Fibroblast of lung (primary cell): ENCODE measurements at places on chromosomes 5 and 9. TPM values are rescaled to one million over a fixed set of nuclear protein-coding genes. Genes with fewer than 3 reads are reported as not detected.

The SURF1 gene
- total RNA-seq, result 22.6 and 27.9 TPM in 2 replicates

The PIP5K1B gene
- under 0.01 TPM in 2 replicates for total RNA-seq

The PCDHGB6 gene
- total RNA-seq, result 3.9 and 4.3 TPM in 2 replicates

The COL5A1 gene
- 63.7 and 72.8 TPM in 2 replicates for total RNA-seq

The ADAMTSL2 gene
- under 0.01 TPM in 2 replicates for total RNA-seq

The GAPT gene
- not detected in 2 replicates for total RNA-seq

The FAM163B gene
- not detected in 2 replicates for total RNA-seq

The FKBP15 gene
- 12.8 and 21.0 TPM in 2 replicates for total RNA-seq

The FOXD4 gene
- 0.17 and 0.26 TPM in 2 replicates for total RNA-seq

GRCh38 chr5:64451551-64451950 is 54.3 kb upstream of the RGS7BP start:
- no peaks in the 10 kb centered on the region for H3K27me3 ChIP-seq
- H3K36me3 ChIP-seq, result no peaks in the 10 kb centered on the region
- no peak for DNase-seq
- no peak overlapping the region for H3K4me3 ChIP-seq
- H3K27ac ChIP-seq, result no peak overlapping the region

GRCh38 chr5:157568222-157568621 is 7.4 kb downstream of the ADAM19 start:
- no peak for DNase-seq
- no peaks in the 10 kb centered on the region for H3K27me3 ChIP-seq
- H3K36me3 ChIP-seq, result peaks cover 7% of the 10 kb centered on the region
- H3K4me3 ChIP-seq, result no peak overlapping the region
- H3K27ac ChIP-seq, result no peak overlapping the region

- DNase-seq, result no peak
- no peaks in the 10 kb centered on the region for H3K36me3 ChIP-seq
- H3K27me3 ChIP-seq, result no peaks in the 10 kb centered on the region
Observed at GRCh38 chr9:27353474-27354229, 56.7 kb upstream of the EQTN start.

- no peak overlapping the region for H3K27ac ChIP-seq
- no peaks in the 10 kb centered on the region for H3K36me3 ChIP-seq
- peaks cover 7% of the 10 kb centered on the region for H3K4me1 ChIP-seq
Observed at GRCh38 chr5:132751444-132751843, 4.2 kb downstream of the CCNI2 start.

- no peak for DNase-seq
- H3K4me3 ChIP-seq, result no peak overlapping the region
- H3K4me1 ChIP-seq, result no peaks in the 10 kb centered on the region
- no peaks in the 10 kb centered on the region for H3K27me3 ChIP-seq
- H3K27ac ChIP-seq, result no peak overlapping the region
Observed at GRCh38 chr9:95595721-95596295, 79.0 kb upstream of the PTCH1 start.

- no peaks in the 10 kb centered on the region for H3K27me3 ChIP-seq
- no peak for DNase-seq
- no peaks in the 10 kb centered on the region for H3K4me1 ChIP-seq
- no peak overlapping the region for H3K4me3 ChIP-seq
- no peak overlapping the region for H3K27ac ChIP-seq
Observed at GRCh38 chr9:7405924-7406604, 393.5 kb downstream of the DMAC1 start.

DNA sequence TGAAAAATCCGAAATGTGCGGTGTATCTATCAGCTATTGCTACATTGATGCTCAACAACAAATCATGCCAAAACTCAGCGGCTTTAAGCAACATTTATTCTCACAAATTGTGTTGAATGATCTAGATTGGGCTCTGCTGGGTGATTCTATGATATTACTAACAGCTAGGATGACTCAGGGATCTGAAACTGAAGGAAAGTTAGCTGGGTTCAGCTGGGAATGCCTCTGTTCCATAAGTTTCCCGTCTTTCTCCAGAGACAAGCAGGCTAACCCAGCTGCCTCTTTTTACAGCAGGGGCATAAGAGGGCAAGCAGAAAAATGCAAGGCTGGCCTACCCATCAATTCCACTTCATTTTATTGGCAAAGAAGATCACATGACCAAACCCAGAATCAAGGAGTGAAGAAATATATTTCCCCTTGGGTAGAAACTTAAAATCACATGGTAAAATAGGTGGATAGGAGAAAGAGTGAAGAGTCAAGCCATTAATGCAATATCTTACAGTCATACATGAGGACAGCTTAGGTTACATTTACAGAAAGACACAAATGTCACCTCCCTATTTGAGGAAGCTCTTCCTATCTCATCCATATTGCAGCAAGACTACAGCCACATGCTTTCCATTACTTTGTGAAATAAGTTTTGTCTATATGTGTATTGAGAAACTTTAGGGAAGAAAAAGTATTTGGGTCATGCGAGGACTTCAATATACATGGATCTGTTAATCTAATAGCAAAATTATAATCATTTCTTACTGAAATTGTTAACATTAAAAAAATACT is 30.8 kb downstream of the IL7R start:
- H3K4me1 ChIP-seq, result peaks cover 10% of the 10 kb centered on the region
- no peaks in the 10 kb centered on the region for H3K27me3 ChIP-seq
- no peak overlapping the region for H3K27ac ChIP-seq
- no peak overlapping the region for H3K4me3 ChIP-seq

- H3K4me1 ChIP-seq, result peaks cover 18% of the 10 kb centered on the region
- peak overlapping the region; percentile 74 for H3K27ac ChIP-seq
- no peaks in the 10 kb centered on the region for H3K27me3 ChIP-seq
- H3K4me3 ChIP-seq, result no peak overlapping the region
- DNase-seq, result peak; percentile 80
Observed at GRCh38 chr5:53397845-53398244, 82.6 kb upstream of the FST start.

DNA sequence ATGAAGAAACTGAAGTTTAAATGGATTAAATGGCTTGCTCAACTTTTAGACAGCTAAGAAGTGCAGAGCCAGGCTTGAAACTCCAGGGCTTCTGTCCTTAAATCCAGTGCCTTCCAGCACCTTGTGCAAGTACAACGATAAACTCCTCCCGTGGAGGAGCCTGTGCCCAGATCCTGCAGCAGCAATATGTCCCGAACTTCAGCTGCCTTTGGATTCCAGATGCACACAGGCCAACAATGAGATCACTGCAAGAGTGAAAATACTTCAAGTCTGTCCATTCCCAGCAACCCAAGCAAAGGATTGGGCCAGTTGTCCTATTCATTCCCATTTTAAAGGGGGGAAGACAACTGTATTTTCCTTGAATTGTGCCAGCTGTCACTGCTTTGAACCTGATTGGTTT is 199.6 kb downstream of the CRB2 start:
- H3K27ac ChIP-seq, result no peak overlapping the region
- H3K27me3 ChIP-seq, result no peaks in the 10 kb centered on the region
- no peak for DNase-seq
- H3K36me3 ChIP-seq, result peaks cover 2% of the 10 kb centered on the region

DNA sequence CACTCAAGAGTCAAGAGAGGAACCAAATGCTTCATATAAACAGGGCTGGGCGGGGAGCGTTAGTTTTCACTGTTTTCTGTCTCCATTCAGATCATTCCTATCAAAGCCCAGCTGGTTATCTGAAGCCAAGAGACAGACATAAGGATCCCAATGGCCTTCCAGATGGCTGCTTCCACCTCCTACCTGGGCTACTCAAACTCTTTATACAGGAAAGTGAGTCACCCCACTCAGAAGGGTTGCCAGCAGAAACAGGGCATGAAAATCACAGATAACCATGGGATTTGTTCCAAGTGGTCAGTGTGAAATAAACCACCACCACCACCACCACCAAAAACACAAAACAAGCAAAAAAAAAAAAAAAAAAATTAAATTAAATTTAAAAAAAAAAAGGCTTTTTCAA is 5.5 kb downstream of the PRSS3 start:
- H3K27ac ChIP-seq, result no peak overlapping the region
- H3K36me3 ChIP-seq, result no peaks in the 10 kb centered on the region
- no peaks in the 10 kb centered on the region for H3K27me3 ChIP-seq
- peak; percentile 34 for DNase-seq
- no peaks in the 10 kb centered on the region for H3K4me1 ChIP-seq

- peaks cover 10% of the 10 kb centered on the region for H3K4me1 ChIP-seq
- H3K27me3 ChIP-seq, result no peaks in the 10 kb centered on the region
- no peak overlapping the region for H3K4me3 ChIP-seq
- H3K36me3 ChIP-seq, result peaks cover 1% of the 10 kb centered on the region
- DNase-seq, result peak; percentile 71
Observed at GRCh38 chr9:113963017-113963620, 87.0 kb downstream of the ZNF618 start.

- H3K4me1 ChIP-seq, result no peaks in the 10 kb centered on the region
- H3K27ac ChIP-seq, result no peak overlapping the region
- DNase-seq, result no peak
- no peaks in the 10 kb centered on the region for H3K36me3 ChIP-seq
- no peaks in the 10 kb centered on the region for H3K27me3 ChIP-seq
Observed at GRCh38 chr9:83449983-83450382, 88.2 kb downstream of the FRMD3 start.

DNA sequence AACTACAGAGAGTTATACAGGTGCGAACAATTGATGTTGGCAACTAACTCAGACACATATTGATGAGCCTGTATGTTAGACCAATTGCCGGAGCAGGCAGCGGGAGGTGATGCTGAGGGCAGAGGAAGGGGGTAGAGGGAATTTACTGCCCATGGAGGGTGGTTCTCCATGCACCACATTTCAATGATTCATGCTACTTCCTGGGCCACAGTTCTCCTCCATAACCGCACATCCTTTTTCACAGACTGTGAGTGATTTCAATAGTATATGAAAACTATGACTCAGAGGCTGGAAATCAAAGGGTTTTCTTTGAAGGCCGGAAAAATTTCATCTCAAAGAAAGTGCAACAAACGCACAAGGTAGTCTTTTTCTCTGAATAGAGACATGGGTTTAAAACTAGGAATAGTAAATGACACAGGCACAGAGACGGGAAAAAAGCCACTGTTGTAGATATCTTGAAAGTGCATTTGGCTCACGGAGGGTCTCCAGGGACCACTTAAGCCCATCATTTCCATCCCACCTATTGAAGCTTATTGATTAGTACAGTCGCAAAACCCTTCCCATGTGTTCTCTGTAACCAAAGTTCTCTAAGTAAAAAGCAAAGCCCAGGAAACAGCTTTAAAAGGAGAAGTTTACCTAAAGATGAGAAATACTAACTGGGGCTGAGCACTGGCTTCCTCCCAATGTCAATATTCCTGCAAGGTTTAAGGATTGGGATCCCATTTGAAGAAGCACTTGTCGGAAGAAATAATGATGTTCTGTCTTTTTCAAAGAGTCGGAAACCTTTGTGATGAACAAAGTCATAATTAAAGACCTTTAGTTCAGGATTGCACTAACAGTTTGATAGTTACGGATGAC is 28.0 kb upstream of the ADAM19 start:
- no peaks in the 10 kb centered on the region for H3K36me3 ChIP-seq
- no peak overlapping the region for H3K27ac ChIP-seq
- peak; percentile 98 for DNase-seq
- no peaks in the 10 kb centered on the region for H3K27me3 ChIP-seq
- H3K4me3 ChIP-seq, result no peak overlapping the region
- H3K4me1 ChIP-seq, result peaks cover 5% of the 10 kb centered on the region

DNA sequence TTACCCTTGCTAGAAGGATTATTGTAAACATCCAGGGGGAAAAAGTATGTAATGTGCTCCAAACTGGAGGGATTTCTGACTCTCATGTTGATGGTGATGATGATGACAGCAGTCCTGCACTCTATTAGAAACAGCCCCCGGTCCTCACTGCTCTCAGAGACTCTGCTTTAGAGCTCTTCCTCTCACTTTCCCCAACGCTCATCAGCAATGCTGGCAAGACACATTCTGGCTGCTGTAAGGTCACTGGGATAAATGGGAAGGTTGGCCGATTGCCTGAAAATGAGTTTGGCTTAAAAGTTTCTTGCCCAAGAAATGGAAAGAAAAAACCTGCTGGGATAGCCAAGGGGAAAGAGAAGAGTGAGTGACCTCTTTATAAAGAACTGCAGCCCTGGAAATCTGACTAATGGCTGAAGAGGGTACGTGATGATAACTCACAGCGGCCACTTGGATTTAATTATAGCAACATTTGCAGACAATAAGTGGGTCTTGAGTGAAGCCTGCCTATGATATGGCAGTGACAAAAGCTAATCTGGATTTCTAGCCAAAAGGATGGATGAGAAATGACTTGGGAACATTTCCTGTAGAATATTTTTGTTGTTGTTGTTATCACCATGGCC is 235.8 kb downstream of the TMEM38B start:
- no peaks in the 10 kb centered on the region for H3K27me3 ChIP-seq
- no peaks in the 10 kb centered on the region for H3K4me1 ChIP-seq
- H3K36me3 ChIP-seq, result no peaks in the 10 kb centered on the region
- DNase-seq, result no peak

DNA sequence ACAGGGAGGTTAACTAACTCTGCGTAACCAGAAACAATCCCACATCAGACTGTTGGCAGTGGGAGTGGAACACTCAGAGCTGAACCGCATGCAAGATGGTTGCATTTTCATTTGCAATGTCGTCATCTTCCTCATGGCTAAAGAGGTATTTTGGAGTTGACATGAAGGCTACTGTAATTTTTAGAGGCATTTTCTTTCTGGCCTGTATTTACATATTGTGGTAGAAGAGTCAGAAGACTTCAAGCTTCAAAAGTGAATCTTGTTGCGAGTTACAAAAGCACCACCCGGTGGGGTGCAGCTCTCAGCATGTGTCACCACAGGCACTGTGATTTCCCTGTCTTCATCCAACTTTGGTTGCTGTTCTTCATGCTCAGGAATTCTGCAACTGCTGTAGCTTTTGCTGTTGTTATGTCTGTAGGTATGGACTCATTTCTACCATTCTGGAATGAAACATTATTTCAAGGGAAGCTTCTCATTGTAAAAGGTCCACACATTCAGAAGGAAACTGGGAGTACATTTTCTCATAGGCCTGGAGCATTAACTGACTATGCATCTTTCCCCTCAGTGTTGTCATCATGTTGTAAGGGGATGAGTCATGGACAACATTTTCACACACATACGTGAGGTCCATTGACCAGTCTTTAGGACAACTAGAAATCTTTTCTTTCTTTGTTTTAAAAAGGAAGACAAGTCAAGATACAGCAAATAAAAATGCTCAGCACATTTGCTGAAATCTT is 35.4 kb upstream of the GDNF start:
- H3K36me3 ChIP-seq, result no peaks in the 10 kb centered on the region
- peak; percentile 48 for DNase-seq
- no peaks in the 10 kb centered on the region for H3K27me3 ChIP-seq
- no peaks in the 10 kb centered on the region for H3K4me1 ChIP-seq
- H3K4me3 ChIP-seq, result no peak overlapping the region
- peak overlapping the region; percentile 5 for H3K27ac ChIP-seq

- no peaks in the 10 kb centered on the region for H3K4me1 ChIP-seq
- H3K4me3 ChIP-seq, result no peak overlapping the region
- no peak for DNase-seq
Observed at GRCh38 chr9:13491493-13492424, 212.3 kb upstream of the MPDZ start.

- H3K4me3 ChIP-seq, result no peak overlapping the region
- no peaks in the 10 kb centered on the region for H3K4me1 ChIP-seq
Observed at GRCh38 chr5:114223866-114224265, 138.0 kb upstream of the KCNN2 start.

- H3K27me3 ChIP-seq, result no peaks in the 10 kb centered on the region
- no peaks in the 10 kb centered on the region for H3K36me3 ChIP-seq
- H3K4me3 ChIP-seq, result no peak overlapping the region
- no peak overlapping the region for H3K27ac ChIP-seq
- no peaks in the 10 kb centered on the region for H3K4me1 ChIP-seq
Observed at GRCh38 chr5:170704417-170705192, 78.9 kb upstream of the GABRP start.
